Neural progenitor cell (in vitro differentiated cells): ENCODE measurements at places on chromosomes 11 and 22.

DNA sequence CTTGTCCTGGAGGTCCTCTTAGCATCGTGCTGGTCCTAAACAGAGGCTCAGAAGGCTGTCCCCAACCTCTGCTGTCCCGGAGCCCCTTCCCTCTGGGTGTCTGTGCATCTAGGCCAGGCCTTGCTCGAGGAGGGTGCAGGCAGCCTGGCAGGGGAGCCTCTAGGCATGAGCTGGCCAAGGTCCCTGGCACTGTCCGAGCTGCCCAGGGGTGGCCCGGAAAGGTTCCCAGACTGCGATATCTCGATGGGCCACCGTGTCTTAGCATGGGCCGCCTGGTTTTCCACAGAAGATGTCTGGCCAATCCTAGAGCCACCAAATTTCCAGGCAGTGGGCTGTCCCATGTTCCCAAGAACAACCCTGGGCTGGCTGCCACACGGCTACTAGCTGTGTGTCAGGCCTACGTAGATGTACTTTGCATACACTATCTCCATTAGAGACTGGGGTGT, 24.6 kb upstream of the SMIM38 start:
- DNase-seq: no peak

DNA sequence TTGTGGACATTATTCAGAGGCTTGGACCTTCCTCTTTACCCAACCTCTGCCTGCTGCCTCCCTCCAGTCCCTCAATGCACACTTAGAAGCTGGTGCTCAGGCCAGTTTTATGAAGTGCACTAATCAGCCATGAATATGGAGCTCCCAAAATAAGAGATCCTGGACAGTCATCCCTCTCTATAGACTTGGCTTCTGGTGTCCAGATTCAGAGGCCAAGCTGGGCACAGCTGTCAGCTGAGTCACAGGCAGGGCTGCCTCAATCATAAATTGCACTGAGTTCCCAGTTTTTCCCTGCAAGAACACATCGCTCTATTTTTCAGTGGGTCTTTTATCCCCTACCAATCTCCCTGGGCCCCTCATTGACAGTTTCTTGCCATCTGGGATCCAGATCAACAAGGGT, 161.7 kb upstream of the CADM1 start:
- DNase-seq: no peak

DNA sequence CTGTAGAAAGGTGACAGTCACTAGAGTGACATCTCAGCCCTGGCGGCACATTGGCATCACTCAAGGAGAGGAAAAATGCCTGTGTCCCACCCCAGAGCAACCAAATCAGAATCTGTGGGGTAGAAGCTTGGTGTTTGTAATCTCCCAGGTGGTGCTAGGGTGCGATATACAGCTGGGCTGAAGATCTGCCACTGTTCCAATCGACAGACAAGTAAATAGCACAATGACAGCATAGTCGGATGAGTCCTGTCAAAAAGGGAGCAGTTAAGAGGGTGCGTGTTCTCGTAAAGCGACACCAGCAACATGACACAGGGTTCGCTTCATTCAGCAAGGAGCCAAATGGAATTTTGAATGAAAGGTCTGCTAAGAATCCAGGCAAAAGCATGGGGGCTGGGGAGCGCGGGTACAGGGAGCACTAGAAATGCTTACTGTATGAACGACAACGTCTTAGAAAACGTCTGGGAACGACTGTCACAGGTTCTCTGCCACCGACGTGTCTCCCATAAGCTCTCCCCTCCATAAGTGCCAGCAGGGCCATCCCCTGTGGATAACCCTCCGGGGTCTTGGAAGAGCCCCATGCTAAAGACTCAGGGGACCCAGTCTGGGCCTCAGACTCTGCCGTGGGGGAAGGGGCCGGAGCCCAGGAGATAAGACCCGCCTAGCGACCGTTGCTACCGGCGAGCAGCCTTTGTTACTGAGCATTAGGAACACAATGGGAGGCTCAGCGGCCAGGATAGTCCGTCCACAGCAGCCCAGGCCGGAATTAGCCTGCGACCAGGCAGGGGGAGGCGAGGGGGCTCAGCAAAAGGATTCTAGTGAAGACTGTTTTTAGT, 20.8 kb downstream of the ADA2 start:
- DNase-seq: peak; percentile 98

DNA sequence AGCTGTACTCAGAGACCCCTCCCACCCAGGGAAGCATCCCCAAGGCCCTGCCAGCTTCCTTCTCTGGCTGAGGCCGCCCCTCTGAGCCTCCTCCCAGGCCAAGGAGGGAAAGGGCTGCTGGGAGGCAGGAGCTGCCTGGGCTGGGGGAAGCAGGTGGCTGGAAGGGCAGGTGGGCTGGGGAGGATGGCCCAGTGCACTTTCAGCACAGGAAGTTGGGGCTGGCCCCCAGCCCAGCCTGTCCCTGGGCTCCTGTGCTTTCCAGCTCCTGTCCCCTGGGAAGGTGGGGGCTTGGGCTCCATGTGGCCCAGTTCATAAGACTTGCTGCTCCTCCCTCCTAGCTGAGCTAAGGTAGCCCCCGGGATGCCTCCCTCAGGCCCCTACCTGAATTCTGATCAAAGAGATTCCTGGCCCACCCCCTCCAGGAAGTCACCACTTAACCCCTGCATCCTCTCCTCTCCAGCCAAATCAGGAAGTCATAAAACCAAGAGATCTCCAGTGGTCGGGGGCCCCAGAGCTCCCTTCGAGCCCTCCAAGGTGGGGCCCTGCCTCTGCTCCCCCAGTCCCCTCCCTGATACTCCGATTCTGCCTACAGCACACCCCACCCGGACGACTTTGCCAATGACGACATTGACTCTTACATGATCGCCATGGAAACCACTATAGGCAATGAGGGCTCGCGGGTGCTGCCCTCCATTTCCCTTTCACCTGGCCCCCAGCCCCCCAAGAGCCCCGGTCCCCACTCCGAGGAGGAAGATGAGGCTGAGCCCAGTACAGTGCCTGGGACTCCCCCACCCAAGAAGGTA, 4.9 kb downstream of the PPP1CA start:
- DNase-seq: no peak

GRCh38 chr22:39966470-39966869, 6.3 kb downstream of the TMA7B start:
- no peak for DNase-seq

- peak; percentile 48 for DNase-seq
These were observed 8.9 kb downstream of the SDF2L1 start for GRCh38 chr22:21650823-21651520.

DNA sequence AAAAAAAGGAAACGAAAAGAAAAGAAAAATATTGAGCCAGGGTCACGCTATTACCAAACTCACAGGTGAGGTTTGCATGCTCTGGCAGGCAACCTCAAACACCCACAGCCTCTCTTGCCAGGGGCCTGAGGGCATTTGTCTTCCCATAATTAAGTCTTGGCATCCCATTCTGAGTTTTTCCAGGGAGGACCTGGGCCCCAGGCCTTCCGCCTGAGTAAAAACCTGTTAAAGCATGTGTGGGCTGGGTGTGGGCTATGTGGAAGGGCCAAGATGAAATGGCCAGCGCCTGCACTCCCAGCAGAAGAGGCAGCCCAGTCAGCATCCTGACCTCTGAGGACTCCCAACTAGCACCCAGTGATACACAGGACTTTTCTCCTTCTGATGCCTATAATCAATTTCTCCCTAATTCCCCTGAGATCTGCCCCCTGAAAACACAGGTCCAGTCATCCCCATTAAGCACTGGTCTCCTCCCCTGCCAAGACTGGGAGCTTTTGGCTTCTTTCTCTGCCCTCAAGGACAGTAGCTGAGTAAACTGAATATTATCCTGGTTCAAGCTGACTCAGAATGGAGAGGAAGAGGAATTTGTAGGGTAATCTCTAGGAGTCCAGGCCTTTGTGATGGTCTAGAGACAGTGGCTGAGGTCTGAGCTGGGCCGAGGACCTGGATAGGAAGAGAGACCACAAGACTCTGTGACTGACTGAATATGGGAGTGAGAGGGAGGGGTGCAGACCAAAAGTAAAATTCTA, 35.6 kb upstream of the ACER3 start:
- no peak for DNase-seq

GRCh38 chr11:80798174-80798573, 1357.3 kb upstream of the TENM4 start:
- peak; percentile 62 for DNase-seq

GRCh38 chr22:26041931-26042330, 127.3 kb upstream of the SEZ6L start:
- DNase-seq: no peak

- DNase-seq: peak; percentile 61
These were observed 2.9 kb downstream of the CSNK1E start for GRCh38 chr22:38314051-38314932.
